A549 (cell line): ENCODE measurements at places on chromosomes 16 and 17. TPM values are rescaled to one million over a fixed set of nuclear protein-coding genes. Genes with fewer than 3 reads are reported as not detected.
A peak's percentile ranks its signal among the peaks of the same experiment; 100 is the strongest.

GRCh38 chr17:83125515-83126274 is 46.3 kb downstream of the METRNL start:
- DNase-seq: no peak

GRCh38 chr16:59108374-59108773 is 374.3 kb upstream of the GOT2 start:
- no peak for DNase-seq

- no peak for DNase-seq
Observed at GRCh38 chr17:83029571-83029970, 49.8 kb upstream of the METRNL start.

- DNase-seq: no peak
Observed at GRCh38 chr17:83010206-83011200, 68.9 kb upstream of the METRNL start.

GRCh38 chr16:88361775-88362174 is 21.0 kb upstream of the ZNF469 start:
- no peak for DNase-seq

DNA sequence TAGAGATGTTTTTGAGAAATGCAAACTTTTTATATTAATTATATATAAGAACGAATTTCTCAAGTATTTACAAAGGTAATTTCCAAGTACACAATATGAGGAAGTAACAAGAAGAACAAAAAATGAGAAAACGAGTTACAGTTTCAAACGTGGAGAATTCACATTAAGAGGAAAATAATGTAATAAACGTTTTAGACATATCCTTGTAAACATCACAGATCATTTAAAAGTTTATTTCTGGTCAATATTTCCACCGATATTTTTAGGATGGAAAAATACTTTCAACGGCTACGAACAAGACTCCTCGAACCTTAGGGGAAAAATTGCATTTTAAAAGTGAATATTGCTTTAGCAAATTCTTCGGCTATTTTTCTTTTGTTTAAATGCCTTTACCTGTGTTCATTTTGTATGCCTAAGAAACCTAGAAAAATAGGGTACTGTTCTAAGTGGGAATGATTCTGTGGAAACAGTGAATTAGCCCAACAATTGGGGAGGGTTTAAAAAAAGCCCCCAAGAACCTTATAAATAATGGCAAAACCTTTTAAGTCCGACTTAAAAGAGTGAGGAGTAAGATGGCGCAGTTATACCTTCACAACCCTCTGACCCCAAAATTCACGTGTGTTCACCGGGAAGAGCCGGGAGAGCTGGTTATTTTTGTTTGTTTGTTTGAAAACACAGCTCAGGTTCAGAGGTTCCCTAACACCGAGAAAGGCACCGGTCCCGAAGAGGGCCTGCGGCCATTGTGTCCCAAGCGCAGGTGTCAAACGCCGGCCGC is 3.3 kb downstream of the HNF1B start:
- peak; percentile 42 for DNase-seq

GRCh38 chr17:21276264-21276588 is 8.3 kb upstream of the MAP2K3 start:
- DNase-seq: no peak

DNA sequence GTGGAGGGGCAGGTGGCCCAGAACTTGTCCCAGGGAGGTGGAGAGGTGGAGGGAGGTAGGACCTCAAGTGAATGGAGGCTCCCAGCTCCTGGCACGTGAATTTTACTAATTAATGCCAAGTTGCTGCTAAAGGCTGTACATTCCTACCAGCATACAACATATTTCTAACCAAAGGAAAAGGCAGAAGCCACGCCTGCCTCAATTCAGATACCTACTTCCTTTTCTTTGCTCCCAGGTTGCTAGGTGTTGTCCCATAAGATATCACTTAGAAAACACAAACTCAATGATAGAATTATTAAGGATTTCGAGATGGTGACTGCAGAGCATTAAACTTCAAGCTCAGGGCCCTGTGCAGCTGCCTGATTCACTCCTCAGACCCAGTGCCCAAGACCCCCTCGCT is 20.5 kb upstream of the SMPD3 start:
- no peak for DNase-seq

DNA sequence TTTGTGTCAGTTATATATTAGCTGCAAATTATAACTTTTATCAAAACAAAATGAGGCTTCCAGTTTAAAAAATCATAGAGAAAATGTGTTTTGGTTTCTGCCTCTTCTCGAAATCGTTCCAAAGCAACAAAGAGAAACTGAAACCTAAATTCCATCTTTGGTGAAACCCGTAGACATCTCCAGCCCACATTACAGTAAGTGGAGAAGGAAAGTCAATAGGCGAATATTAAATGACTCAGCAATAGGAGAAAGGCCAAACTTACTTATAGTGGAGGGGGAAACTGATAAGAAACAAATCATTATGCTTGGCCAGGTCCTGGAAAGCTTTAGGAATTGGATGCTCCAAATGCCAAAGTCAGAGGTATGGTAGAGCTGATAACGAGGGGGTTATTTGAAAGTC is 103.0 kb upstream of the SHISA6 start:
- DNase-seq: no peak

DNA sequence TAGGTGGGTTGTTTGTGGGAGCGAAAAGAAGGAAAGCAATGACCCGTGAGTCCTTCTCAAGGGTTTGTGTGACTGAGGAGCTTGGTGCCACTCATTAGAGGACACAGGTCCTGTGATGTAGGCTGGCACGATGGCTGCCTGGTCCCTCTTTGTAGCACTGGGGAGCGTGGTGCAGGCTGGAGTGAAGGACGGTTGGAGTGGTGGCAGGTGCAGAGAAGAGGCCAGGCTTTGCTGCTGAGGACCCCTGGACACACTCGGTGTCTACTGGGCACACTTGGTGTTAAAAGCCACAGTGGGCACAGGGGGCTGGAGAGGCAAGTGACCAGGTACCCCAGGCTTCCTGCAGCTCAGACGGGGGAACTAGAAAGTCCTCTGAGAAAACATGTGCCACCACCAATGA is 106.0 kb downstream of the NTN1 start:
- DNase-seq: no peak

CARD14 gene
- polyA plus RNA-seq: 0.08 to 0.26 TPM (median 0.17 TPM) in 3 replicates

RCVRN gene
- polyA plus RNA-seq: not detected in 3 replicates

ABCC3 gene
- 225 to 288 TPM (median 248 TPM) in 3 replicates for polyA plus RNA-seq

UBE2Z gene
- 104 to 114 TPM (median 109 TPM) in 3 replicates for polyA plus RNA-seq

TIMP2 gene
- polyA plus RNA-seq: 140 to 170 TPM (median 166 TPM) in 3 replicates

NGFR gene
- 0.12 to 0.14 TPM (median 0.13 TPM) in 3 replicates for polyA plus RNA-seq

KRT33B gene
- 0.05 to 0.08 TPM in 2 of 3 replicates, not detected in the other for polyA plus RNA-seq

PDE6G gene
- 0.90 to 2.0 TPM (median 1.2 TPM) in 3 replicates for polyA plus RNA-seq

UBFD1 gene
- polyA plus RNA-seq: 58.1 to 60.0 TPM (median 58.6 TPM) in 3 replicates
